GM13977 (cell line): ENCODE measurements at places on chromosomes 13 and 19.

GRCh38 chr19:43439032-43439708 lies 24.5 kb downstream of the TEX101 start:
- DNase-seq: no peak

DNA sequence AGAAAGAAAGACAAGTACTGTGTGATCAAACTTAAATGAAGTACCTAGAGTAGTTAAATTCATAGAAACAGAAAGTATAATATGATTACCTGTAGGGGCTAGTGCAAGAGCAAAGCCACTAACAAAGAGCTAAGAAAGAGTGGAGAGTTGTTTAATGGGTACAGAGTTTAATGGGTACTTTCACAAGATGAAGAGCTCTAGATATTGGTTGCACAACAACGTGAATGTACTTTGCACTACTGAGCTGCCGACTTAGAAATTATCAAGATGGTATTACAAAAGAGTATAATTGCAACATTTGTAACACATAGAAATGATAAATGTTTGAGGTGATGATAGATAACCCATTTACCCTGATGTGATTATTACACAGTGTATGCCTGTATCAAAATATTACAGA lies 140.3 kb upstream of the GPC6 start:
- DNase-seq: no peak

DNA sequence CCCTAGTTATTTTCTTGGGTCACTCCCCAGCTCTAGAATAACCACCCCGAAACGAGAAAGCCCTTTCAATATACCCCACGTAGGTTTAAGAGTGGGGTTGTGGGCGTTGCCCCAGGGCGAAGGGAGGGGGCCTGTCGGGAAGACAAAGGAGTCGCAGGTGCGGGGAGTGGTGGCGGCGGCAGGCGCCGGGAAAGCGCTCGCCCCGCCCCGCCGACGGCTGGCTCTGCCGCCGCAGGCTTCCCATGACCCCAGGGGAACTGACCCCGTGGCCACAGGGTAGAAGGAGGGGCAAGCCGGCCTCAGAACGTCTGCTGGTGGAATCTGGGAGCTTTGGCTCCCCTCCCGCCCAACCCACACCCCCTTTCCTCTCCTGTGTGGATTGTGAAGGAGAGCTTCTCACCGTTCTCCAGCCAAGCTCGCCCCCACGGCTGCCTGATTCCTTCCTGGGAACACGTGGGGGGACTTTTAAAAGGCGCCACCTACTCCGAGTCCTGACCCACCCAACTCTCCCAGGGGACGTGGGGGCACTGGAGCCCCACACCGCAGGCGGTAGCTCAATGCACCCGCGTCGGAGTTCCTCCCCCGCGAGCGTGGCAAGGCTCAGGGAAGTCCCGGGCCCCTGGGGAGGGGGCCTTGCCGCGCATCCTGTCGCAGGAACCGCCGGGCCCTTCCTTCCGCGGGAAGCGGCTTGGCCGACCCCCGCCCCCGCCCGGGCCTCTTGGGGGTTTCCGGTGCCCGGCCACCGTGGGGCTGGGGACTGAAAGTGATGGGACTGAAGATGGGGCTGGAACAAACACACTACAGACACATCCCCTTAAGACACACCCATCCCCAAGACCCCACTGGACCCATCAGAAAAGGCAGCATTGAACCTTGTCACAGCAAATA lies 5.5 kb downstream of the IER2 start:
- DNase-seq: peak; percentile 73

DNA sequence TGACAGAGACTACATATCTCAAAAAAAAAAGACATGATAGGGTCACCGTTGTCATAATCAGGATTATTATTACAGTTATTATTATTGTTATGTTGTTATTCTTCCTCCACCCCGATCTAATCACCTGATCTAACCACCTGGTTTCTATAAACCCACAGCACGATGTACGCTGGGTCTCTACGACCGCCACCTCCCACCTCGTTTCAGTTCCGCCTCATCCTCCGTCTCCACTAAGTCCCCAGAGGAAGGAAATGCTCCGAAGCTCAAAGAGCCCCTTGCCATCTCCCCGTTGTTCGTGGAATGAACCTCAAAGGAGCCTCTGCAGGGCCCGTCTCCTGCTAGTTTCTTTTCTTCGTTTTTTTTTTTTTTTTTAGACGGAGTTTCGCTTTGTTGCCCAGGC lies 15.9 kb upstream of the MEIS3 start:
- DNase-seq: no peak

- no peak for DNase-seq
Observed at GRCh38 chr13:93216122-93216521, 10.5 kb upstream of the GPC6 start.

GRCh38 chr19:45782820-45783785 lies 813 bp upstream of the DMPK start:
- DNase-seq: no peak

DNA sequence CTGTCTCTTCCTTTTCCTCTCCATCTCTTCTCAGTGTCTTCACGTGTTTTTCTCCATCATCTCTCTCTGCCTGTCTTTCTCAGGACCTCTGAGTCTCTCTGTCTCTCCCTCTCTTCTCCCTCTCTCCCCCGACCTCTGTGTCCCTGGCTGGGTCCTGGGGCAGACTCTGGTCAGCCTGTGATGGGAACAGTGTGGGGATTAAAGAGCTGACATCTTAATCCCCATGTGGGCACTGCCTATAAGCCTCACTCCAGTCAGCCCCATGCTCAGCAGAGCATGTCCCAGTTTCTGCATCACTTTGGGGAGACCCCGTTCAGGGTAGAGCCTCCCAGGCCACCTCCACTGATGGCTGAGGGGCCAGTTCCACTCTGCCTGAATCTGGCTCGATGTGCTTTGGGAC lies 16.2 kb downstream of the EGLN2 start:
- no peak for DNase-seq

DNA sequence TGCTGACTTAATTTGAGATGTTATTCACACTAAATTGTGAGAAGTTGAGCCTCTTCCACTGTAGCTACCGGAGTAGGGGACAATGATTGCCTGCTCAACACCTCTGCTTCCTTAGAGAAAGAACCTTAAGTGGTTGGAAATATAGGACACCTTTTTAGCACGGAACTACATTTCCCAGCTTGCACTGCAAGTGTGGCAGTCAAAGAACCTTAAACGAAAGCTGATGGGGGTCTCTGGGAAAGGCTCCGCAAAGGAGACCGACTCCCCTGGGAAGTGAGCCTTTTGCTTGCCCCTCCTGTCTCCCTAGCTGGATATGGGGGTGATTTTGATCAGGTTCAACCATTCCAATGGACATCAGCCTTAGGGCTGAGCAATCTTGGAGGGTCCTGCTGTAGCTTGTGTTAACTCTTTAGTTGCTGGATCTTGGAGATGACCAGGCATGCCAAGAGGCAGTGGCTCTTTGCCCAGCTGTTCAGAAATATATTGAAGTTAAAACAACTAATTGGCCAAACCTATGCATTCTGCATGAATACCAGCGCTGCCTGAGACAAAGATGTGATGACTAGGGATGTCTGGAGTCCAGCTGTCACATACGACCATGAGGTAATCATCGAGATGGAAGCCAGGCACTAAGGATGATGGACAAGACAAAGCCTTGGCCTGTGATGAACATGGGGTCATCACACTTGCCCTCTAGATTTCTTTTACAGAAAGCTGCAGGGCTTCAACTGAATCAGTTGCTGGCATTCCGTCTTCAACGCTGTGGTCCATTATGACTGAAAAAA lies 286.5 kb downstream of the FOXO1 start:
- DNase-seq: no peak
